AG08396 (cell line): ENCODE measurements at places on chromosomes 4 and X.

DNA sequence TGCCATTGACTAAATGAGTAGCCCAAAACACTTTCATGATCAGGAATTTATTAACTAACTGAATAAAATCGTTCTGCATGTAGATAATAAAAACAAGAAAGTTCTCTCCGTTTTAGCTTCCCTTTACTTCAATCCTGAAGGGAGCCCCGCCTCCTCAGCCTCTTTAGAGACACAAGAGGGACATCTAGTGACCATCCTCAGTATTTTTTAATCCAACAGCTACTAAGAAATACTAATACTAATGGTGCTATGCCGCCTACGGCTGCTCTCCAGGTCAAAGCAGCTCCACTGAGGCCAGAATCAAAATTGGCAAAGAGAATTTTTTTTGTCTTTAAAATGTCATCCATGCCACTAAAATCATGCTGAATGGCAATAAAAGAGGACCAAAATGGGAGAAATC lies 3.2 kb upstream of the PCDH19 start:
- peak; percentile 71 for DNase-seq

DNA sequence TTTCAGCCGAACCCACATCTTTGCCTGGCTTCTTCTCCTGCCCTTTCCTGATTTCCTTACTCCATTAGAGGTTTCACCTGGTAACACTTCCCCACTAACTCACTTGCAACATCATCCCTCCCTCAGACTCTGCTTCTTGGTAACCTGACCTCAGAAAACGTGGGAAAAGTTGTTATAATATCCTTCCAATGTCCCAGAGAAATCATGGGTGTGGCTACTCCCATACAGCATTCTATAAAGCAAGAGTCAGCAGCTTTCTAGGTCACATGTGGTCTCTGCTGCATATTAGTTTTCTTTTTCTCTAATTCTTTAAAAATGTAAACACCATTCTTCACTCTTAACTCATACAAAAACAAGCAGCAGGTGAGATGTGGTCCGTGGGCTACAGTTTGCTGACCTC lies 283.1 kb upstream of the MAOA start:
- DNase-seq: no peak

DNA sequence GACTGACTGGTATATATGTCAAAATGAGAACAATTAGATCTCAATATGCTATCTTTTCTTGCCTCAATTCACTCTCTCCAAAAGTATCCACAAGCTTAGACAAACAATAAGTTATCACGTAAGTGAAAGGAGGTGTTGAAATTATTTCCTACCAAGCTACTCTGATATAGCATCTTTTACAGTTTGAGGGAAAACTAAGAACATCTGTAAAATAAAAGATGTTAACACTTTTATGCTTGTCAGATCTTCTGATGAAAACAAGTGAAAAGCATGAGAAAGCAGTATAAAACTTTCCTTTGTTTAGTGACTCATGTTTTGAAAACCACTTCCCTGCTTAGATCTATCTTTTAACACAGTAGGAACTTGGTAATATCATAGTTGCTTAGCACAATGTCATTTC lies 8.4 kb upstream of the MAB21L2 start:
- peak; percentile 32 for DNase-seq

DNA sequence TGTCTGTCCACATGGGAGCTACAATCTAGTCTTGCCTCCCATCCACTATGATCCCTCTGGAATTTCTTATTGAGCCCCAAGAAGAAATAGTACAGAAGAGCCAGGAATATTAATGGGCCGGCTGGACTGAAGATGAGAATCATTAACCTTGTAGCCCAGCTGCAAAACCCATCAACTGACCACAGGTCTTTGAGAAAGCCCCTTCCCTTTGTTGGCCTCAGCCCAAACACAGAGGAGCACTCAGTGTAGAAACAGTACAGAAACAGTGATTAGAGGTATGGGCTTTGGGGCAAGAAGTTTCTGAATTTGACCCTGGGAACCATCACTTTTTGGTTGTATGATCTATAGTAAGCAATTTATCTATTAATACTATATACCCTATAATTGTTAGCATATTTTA lies 76.8 kb upstream of the RAB40AL start:
- DNase-seq: no peak

DNA sequence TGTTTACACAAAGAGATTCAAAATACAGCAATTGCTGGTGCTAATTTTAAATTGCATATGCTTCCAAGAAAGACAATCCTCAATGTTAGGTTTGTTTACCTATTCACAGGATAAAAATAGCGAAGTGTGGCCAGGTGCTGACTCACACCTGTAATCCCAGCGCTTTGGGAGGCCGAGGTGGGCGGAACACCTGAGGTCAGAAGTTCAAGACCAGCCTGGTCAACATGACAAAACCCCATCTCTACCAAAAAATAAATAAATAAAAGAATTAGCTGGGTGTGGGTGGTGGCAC lies 77.7 kb downstream of the OPHN1 start:
- DNase-seq: no peak

- no peak for DNase-seq
Observed at GRCh38 chrX:154531626-154532025, 15.0 kb downstream of the G6PD start.

GRCh38 chr4:97720869-97721432 lies 422.3 kb downstream of the STPG2 start:
- no peak for DNase-seq

DNA sequence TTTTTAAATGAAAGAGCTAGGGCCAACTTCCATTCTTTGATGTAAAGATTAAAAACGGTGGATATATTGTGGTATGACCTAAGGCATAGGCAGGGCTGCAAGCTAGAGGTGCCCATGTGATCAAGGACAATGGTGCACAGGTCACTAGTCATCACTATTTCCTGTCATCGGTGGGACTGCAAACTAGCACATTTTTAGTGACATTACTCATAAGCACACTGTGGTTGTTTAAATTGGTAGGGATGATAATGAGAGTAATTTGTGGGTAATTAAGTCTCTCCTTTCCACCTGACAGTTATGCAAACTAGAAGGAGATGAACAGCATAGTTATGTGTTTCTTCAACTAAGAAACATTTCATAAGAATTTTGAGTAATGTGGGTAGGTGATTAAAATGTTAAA lies 85.4 kb downstream of the GPRIN3 start:
- no peak for DNase-seq

GRCh38 chr4:98245226-98245625 lies 16.0 kb upstream of the RAP1GDS1 start:
- DNase-seq: no peak

- peak; percentile 75 for DNase-seq
Observed at GRCh38 chrX:151902813-151903591, 9.7 kb upstream of the MAGEA4 start.

DNA sequence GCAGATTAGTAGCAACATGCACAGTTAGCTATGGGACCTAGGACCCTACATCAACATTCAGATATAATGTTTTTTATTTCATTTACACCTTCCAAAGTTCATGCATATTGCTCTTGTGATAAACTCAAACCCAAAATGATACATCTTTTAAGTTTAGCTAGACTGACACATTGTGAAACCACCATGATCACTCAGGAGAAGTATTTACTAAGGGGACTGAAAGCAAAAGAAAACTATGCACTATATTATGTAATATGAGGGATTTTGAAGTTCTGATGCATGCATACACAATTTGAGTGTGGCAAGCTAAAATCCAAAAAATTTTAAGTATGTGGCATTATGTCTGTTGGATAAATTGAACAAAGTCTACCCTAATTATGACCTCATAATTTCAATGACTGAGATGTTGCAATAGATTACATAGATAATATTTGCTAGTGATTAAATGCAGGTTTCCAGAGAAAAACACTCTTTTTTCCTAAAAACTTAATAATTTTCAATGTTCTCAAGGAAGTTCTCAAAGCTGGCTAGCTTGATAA lies 914.8 kb upstream of the GRIA3 start:
- no peak for DNase-seq

GRCh38 chr4:181757910-181758660 lies 485.1 kb upstream of the TENM3 start:
- DNase-seq: no peak

GRCh38 chr4:150108691-150109090 lies 30.4 kb downstream of the DCLK2 start:
- no peak for DNase-seq

- DNase-seq: no peak
Observed at GRCh38 chr4:7539659-7540058, 104.9 kb upstream of the PSAPL1 start.

DNA sequence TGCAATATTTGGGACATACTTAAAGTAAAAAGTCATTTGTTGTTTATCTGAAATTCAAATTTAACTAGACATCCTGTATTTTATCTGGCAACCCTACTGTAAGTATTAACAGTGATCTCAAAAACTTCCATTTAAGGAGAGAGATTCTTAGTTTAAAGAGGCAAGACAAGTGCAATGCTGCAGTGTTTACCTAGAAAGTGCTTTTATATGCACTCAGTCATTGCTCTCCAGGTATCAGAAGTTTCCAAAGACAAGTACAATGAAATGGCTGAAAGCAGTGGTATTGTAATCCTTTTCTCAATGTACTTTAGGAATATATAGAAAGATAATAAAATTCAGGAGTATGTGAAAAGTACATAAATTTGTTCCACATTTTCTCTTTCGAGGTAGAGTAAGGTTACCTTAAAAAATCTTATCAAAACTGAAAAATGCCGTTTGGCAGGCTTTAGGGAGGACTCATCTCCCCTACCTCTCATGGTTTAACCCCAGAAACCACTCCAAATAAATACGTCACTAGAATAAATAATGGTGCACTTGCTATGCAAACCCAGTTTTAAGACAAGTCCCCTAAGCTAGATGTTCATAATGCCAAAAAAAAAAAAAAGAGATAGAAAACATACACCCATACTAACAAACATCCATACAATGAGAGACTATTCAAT lies 45.7 kb downstream of the ELF2 start:
- DNase-seq: no peak

- DNase-seq: no peak
Observed at GRCh38 chr4:112196461-112196860, 35.1 kb upstream of the AP1AR start.

GRCh38 chr4:185145572-185145971 lies 2.5 kb downstream of the SLC25A4 start:
- no peak for DNase-seq

DNA sequence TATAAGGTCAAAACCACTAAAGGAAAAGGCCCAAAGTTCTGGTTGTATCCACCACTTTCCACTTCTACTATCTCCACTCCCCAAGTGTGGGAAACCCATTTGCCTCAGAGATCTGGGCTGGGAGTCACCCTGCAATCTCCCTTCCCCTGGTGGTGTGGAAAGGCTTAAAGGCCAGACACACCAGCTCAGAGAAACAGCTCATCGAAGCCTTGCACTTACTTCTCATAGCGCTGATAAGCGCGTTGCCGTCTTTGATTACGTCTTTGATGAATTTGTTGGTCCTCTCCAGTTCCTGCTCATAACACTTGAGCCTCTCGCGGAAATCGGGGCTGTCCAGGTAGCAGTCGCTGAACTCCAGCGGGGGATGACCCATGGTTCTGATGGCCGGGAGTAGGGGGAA lies 647 bp downstream of the OPHN1 start:
- DNase-seq: no peak

DNA sequence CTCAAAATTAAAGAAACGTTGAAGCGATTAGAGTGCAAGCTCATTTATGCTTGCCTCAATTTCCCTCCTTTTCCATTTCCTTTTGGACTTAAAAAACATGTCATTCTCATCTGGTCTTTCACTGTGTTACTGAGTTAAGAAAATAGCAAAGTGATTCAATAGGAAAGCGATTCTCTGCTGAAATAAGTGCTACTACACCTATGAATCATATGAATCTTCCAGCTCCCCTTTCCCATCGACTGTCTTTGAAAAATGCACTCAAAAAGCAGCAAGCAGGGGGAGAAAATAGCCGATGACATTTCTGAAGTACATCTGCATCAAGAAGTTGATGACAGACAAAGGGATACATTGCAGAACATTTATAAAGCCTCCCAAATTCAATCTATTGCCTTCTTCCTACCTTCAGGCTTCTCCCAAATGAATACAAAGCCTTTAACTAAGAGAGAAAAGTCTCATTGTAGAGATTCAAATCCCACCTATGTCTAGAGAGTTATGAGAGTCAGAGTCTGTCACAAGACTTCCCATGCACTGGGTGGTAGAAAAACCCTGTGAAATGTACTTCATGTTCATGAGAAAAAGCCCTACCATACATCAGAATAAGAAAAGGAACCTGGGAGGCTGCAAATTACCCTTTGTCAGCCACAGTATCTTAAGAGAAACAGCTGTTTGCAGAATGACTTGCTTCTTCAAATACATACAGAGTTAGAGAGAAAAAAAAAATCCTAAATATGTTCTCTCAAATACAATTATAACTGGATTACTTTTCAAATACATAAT lies 78.9 kb downstream of the MBNL3 start:
- DNase-seq: no peak

DNA sequence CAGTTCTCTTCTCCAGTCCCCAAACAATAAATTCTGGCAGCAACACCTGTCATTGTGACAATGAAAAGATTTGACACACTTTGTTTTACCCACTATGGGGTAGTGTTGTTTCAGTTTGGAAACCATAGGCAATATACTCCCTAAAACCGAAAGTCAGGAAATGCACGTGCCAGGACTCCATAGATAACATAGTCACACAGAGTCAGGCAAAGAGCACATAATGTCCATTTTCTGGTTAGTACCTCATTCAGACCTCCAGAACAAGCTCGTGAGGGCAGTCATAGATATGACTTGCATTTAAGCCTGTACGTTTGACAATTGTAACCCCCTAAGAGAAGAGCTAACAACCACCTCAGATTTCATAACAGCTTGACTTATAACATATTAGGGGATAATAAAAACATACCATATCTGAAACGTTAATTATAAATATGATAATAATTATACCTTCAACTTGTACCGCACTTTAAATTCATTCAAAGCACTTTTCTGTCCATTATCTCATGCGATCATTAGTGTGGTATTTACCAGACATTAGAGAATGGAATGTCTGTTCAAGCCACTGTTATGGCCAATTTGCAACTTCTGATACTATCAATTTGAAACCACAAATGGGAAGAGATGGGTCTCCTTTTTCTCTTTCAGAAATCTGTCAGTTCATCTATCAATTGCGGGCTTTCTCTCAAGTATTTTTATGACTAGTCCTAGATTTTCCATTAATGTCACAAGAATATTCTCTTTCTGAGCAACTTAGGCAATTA lies 147.4 kb downstream of the LDB2 start:
- DNase-seq: no peak

GRCh38 chr4:140331876-140332275 lies 41.6 kb upstream of the SCOC start:
- DNase-seq: no peak

- no peak for DNase-seq
Observed at GRCh38 chr4:83212041-83212851, 72.4 kb downstream of the COQ2 start.

DNA sequence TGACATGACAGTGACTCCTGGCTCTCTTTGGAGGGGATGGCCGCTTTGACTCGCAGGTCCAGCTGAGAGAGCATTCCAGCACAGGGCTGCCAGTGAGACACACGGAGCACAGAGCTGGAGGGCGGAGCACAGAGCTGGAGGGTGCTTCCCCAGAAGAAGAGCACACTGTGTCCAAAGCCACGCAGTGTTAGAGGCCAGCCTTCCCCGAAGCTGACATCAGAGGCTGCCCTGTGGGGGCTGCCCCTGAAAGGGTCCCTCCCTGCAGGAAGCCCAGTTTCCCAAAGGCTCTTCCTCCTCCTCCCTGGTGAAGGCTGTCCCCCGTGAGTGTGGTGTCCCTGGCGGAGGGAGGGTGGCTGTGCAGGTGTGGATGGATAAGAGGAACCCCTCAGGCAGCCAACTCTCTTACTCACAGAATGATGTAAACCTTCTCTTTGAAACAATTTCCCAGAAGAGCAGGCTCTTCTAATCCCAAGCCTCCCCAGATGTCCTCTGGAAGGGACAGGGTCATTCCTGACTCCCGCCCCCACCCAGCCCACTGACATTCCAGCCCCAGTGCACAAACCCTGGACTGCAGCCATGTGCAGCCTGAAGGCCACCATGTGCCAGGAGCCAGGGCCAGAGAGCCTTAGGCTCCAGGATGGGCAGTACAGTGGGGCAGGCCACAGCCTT lies 53.4 kb downstream of the PSAPL1 start:
- DNase-seq: no peak
